Fibroblast of pulmonary artery (primary cell): ENCODE measurements at places on chromosomes 12 and 14.

GRCh38 chr14:50801706-50802105 lies 29.3 kb downstream of the NIN start:
- peak; percentile 47 for DNase-seq

- peak; percentile 36 for DNase-seq
These were observed 10.3 kb upstream of the PGAM5 start for GRCh38 chr12:132700212-132700822.

- no peak for DNase-seq
These were observed 8.3 kb downstream of the ABHD4 start for GRCh38 chr14:22606380-22606779.

- DNase-seq: no peak
These were observed 132.5 kb downstream of the ZNF664 start for GRCh38 chr12:124105546-124105945.
